ENCODE measurements at places on chromosomes 1 and 21. TPM values are rescaled to one million over a fixed set of nuclear protein-coding genes. Genes with fewer than 3 reads are reported as not detected.

- DNase-seq = no peak
Observed at GRCh38 chr1:3287656-3288160, 166.8 kb upstream of the ARHGEF16 start.

Gene LCE1E
- total RNA-seq = 0.59 TPM

Gene C1orf174
- total RNA-seq = 15.4 TPM

Gene TTC22
- 3.6 TPM for total RNA-seq

DNA sequence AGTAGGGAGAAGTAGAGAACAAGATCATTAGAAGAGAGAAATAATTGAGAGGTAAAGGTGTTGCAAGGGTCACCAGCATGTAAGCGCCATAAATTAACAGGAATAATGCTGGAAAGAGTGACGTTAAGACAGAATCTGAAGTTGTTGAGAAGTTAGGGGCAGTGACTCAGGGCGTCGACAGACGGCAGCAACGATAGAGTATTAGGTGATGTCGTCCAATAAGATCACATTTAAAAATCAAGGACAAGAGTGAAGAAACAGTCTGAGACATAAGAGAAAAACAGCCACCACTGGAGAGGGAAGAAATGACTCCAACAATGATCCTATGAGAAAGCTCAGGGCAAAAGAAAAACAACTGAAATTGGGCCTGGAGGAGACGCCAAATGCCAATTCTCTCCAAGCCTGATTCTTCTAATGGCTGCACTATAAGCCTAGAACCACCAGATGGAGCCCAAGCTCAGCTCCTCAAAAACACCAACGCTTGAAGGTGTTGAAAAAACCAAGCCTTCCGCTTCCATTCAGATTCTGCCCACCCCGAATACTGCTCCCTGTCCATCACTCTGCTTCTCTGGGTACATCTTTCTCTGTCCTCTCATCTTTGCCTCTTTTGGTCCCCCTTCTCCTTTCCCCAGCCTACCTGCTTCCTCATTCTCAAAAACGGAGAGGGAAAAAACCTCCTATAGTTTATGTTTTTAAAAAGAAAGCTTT is 70.0 kb downstream of the LUZP1 start:
- DNase-seq = peak; percentile 70

GRCh38 chr21:45001134-45002095 is 61.6 kb downstream of the SLX9 start:
- no peak for DNase-seq

GRCh38 chr21:45164838-45165237 is 90.5 kb downstream of the ADARB1 start:
- no peak for DNase-seq

DNA sequence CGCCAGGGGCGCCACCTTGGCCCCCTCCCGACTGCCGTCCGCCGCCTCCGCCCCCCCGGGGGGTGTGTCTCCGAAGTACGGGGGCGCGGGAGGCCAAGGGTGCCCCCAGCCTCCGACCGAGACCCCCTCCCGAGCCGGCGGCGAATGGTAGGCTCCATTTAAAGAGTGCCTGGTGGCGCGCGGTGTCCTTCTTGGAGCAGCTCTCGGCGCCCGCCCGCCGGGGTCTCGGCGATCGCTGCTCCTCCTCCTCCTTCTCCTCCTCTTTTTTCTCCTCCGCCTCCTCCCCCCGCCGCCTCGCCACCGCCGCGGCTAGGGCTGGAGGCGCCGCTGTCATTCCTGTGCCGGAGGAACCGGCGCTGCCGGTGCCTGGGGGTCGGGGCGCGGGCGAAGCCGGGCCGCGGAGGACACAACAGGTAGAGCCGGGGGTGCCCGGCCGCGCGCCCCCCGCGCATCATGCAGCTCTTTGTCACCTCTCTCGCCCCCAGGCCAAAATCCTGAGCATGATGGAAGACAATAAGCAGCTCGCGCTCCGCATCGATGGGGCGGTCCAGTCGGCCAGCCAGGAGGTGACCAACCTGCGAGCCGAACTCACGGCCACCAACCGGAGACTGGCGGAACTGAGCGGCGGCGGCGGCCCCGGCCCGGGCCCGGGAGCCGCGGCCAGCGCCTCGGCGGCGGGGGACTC is at the start of gene KAZN:
KAZN (plus strand) TSS at position 188 of the 685 bp plus-strand sequence.
- DNase-seq = no peak

DNA sequence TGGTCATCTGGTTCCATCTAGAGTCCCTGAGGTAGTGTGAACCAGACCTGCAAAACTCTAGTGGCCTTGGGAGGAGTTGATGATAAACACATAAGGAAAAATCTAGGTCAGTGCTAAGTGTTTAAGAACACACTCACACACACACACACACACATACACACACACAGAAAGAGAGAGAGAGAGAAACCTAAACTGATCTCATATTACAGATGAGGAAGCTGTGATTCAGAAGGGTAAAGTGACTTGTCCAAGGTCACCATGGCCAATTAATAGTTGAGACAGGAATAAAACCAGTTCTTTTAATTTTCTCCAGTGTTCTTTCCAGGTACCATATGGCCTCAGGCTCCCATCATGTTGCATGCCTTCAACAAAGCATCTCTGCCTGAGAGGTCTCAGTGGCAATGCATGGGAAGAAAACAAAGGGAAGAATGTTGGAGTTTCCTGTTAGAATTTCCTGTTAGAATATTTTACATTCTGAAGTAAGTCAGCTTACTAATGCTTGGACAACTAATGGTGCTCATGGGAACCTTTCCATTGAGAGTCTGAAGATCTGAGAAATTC is 77.3 kb upstream of the TSPAN2 start:
- DNase-seq = no peak

GRCh38 chr1:1889090-1889750 is 1.7 kb downstream of the GNB1 start:
- DNase-seq = peak; percentile 5

Gene OR2T35
- not detected for total RNA-seq

- no peak for DNase-seq
Observed at GRCh38 chr1:227996187-227996950, 10.4 kb upstream of the WNT3A start.

DNA sequence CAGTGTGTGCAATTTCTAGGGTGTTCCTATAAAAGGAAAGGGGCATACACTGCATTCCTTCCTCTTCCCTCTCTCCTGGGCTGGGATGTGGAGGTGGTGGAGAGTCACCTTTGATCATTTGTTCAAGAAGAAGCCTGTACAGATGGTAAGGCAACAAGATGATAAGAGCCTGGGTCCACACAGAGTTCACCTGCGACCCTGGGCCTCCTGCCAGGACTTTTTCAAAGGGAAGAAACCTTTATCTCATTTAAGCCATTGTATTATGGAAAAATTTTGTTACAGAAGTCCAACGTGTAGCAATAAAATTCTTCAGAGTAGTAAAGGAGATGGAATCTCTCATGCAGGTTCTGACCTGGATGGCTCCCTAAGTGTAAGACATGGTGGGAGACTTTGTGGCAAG is 189.1 kb downstream of the MIS18A start:
- DNase-seq = no peak

DNA sequence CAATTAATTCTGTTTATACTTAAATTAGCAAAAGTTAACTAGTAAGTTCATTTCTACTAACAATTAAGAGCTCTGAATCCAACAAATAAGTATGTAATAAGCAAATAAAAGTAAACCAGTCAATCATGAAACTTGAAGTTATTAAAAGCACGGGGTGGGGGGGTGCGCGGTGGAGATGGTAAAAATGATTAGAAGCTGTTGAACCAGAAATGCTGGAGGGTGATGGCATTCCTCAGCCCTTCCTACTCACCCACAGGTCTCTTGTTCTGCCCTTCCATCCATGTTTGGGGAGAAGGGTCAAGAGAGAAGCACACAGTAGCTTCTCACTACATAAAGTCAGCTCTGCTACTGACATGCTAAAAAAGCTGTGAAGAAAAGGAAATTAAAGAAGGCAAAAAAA is 63.5 kb downstream of the AKT3 start:
- no peak for DNase-seq

Gene FAM110D
- 0.30 TPM for total RNA-seq

- no peak for DNase-seq
Observed at GRCh38 chr21:44547656-44548331, 3.5 kb downstream of the KRTAP10-2 start.

Gene TCP10L
- 0.79 TPM for total RNA-seq

Gene TDRD5
- total RNA-seq = 0.59 TPM

DNA sequence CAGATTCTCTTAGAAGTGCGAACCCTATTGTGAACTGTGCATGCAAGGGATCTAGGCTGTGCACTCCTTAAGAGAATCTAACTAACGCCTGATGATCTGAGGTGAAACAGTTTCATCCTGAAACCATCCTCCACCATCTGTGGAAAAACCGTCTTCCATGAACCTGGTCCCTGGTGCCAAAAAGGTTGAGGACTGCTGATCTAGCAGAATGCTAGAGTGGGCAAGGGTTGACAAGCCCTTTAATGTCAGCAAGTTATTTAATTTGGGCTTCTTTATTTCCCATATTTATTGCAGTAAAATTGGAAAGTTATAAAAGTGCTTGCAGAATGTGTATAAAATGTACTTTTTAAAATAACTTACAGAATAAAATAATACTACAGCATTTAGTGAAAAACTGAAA is 26.4 kb downstream of the ALG14 start:
- DNase-seq = no peak

Gene ESRRG
- total RNA-seq = 2.3 TPM

- DNase-seq = peak; percentile 75
Observed at GRCh38 chr1:201593200-201593921, 54.4 kb downstream of the NAV1 start.

Gene PFDN2
- 25.4 TPM for total RNA-seq

Gene OR2M4
- total RNA-seq = not detected

Gene SPRR3
- 0.69 TPM for total RNA-seq

- no peak for DNase-seq
Observed at GRCh38 chr1:2936559-2937515, 84.4 kb upstream of the ACTRT2 start.

GRCh38 chr1:220684890-220685289 is 5.3 kb upstream of the C1orf115 start:
- no peak for DNase-seq

Gene PDC
- not detected for total RNA-seq

DNA sequence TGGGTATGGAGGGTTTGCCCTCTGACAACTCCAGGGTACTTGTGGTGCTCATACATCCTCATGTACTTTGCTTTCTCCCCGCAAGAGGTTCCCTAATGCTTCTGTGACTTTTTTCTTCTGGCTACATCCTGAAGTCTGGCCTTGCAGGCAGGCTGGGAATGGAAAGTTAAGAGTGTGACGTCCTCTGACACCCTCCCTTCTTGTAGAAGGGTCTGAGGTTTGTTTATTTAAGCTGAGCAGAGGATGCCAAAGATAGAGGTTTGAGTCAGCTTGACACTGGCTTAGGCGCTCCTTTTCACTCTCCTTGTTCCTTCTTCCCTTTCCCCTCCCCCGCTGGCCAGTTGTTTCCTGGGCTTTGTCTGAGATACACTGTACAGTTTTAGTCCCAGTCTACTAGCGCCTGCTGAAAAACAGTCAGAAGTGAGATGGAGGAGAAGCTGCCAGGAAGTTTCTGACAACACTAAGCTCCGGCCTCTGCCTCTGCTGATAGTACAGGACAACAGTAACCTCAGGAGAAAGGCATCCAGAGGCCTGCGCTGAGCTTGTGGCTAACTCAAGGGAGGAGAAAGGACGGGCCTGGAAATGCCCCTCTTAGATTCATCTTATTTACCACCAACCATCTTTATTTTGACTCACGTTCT is at the start of gene MACF1:
MACF1 (plus strand) TSS at position 255 of the 641 bp plus-strand sequence; CDS start at position 583, 328 bp downstream.
- DNase-seq = peak; percentile 74

GRCh38 chr1:64631346-64632034 is 113.4 kb upstream of the RAVER2 start:
- no peak for DNase-seq

- no peak for DNase-seq
Observed at GRCh38 chr1:240455228-240455821, 156.6 kb downstream of the GREM2 start.

Gene IVL
- 71.5 TPM for total RNA-seq

DNA sequence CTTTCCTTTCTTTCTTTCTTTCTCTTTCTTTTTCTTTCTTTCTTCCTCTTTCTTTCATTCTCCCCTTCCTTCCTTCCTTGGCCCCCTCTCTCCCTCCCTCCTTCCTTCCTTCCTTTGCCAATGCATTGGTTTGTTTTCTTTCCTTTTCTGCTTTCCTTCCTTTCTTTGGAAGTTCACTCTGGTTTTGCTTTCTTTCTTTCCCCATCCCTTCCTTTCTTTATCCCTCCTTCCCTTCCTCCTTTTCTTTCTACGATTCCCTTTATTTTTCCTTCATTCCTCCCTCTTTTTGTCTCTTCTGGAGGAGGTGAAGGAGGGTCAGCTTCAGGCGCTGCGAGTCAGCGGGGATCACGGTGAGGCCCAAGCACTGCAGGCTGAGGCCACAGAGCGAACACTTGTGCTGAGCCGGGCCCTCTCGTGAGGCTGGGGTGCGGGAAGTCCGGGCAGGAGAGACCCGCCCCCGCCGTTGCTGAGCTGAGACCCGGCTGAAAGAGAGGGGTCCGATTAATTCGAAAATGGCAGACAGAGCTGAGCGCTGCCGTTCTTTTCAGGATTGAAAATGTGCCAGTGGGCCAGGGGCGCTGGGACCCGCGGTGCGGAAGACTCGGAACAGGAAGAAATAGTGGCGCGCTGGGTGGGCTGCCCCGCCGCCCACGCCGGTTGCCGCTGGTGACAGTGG is 1.5 kb downstream of the SIM2 start:
- DNase-seq = no peak

DNA sequence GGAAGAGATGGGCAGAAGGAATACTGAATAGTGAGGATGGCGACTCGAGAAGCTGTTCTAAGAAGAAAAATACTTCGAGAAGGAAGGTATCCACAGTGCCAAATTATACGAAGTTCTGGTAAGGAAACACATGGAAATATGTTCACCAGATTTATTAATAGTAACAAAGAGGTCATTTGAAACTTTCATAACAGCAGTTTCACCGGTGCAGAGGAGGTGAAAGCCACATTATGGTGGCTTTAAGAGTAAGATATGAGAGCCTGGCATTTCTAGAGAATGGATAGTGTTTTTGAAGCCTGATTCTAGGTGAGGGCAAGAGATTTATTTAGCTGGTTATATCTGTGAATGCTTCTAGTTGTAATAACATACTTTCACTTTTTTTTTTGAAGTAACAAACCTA is 56.2 kb downstream of the DPYD start:
- DNase-seq = no peak

DNA sequence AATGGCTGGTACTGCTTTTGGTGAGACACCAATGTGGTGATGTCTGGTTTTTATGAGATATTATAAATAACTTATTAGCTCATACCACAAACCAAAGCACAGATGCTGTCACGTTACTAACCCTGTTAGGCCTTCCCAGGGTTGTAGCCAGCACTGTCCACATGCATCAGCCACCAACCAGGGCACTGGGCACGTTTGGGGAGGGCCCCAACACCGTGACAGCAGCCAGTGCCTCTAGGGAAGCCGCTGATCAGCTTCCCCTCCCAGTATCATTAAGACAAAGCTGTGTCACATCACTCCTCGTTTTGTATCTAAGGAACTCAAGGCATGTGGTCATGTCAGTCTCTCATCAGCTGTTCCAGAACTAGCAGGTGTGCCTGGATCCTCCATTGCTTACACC is 13.9 kb downstream of the URB1 start:
- DNase-seq = no peak

DNA sequence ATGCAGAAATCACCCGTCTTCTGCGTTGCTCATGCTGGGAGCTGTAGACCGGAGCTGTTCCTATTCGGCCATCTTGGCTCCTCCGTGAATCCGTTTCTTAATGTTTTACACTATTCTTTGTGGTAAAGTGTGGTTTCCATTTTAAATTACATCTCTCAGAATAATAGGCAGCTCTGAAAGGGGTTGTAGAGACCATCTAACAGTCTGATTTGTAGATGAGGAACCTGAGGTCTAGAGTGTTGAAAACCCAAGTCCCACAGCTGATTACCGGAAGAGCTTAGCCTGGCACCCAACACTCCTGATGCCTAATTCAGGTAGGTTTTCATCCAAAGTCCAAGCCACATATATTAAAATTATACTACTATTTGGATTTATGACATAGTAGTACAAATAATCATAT is 144.0 kb downstream of the LEPR start:
- DNase-seq = no peak

Data from skin of body (tissue), 3 donors.